ENCODE measurements at places on chromosomes 11 and 22.

DNA sequence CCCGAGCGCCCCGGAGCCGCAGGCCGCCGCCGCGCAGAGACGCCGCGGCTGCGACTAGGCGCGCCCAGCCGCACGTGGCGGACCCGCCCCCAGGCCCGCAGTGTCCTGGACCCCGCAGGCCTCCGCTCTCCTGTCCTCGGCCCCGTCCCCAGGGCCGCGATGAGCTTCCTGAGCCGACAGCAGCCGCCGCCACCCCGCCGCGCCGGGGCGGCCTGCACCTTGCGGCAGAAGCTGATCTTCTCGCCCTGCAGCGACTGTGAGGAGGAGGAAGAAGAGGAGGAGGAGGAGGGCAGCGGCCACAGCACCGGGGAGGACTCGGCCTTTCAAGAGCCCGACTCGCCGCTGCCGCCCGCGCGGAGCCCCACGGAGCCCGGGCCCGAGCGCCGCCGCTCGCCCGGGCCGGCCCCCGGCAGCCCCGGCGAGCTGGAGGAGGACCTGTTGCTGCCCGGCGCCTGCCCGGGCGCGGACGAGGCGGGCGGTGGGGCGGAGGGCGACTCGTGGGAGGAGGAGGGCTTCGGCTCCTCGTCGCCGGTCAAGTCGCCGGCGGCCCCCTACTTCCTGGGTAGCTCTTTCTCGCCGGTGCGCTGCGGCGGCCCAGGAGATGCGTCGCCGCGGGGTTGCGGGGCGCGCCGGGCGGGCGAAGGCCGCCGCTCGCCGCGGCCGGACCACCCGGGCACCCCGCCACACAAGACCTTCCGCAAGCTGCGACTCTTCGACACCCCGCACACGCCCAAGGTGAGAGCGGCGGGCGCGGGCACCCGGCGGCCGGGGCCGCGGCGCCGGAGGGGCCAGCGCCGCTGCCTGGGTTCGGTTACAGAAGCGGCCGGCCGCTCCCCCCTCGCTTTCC is 528 bp downstream of the WEE1 start:
- DNase-seq: peak; percentile 10

- no peak for DNase-seq
These were observed 20.3 kb downstream of the UQCR10 start for GRCh38 chr22:29787371-29787980.

- DNase-seq: no peak
These were observed 82.7 kb upstream of the MYOD1 start for GRCh38 chr11:17636721-17637120.

DNA sequence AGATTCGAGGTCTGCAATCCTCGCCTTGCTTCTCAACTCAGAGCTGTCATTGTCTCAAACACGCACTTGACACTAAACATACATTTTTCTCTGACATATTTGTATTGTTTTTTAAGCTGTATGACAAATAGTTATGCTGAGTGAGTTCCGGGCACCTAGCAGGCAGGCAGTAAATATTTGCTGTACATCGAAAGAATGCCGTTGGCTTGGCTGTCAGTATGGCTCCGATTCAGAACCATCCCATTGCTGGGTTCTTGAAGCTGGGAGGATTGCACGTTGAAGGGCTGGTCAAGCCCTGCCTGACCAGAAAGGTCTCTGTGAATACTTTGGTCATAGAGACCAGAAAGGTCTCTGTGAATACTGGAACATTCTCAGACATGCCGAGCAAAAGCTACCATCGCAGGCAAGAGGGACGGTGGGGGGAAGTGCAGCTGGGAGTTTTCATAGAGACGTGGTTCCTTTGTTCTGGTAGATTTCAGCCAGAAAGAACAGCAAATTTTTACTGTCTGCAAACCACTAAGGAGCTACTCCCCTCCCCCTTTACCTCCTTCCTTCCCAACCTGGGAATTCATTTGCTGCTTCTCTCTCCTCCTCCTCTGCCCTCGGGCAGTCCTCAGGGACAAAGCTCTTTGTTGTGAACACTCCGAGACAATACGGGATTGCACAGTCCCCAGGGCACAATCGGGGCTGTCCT is 202.2 kb upstream of the SORL1-AS1 start:
- DNase-seq: no peak

DNA sequence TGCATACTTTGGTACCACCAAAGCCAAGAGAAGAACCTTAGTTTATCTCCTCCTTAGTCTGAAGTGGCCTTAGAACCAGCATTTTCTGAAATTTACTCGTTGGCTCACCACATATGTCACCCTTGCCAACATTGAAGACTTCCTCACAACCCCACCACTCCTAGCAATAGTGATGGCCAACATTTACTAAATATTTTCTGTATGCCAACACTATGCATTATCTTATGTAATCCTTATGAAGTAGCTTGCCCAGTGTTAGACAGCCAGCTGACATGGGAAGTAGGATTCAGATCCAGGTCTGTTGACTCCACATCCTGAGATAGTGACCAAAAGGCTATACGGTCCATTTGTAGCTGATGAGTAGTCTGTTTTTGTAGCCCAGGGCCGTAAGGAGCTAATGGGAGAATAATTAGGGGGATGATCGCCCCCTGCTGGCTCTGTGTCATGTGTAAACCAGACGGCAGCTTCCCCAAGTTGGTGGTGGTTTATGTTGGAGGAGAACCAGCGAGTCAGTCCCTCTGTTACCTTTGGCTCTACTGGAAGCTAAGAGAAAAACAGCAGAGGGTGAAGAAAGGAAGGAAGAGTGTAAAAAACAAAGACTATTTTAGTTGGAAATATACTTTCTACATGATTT is 120.5 kb upstream of the RASSF10 start:
- DNase-seq: peak; percentile 65

Data from activated CD4-positive, alpha-beta T cell treated with anti-CD3 and anti-CD28 coated beads, Interleukin-2, amount 50 U/mL, for 4 hours (primary cell).